Renal cortex interstitium (tissue), 15 donors: ENCODE measurements at places on chromosomes 12 and 14.

DNA sequence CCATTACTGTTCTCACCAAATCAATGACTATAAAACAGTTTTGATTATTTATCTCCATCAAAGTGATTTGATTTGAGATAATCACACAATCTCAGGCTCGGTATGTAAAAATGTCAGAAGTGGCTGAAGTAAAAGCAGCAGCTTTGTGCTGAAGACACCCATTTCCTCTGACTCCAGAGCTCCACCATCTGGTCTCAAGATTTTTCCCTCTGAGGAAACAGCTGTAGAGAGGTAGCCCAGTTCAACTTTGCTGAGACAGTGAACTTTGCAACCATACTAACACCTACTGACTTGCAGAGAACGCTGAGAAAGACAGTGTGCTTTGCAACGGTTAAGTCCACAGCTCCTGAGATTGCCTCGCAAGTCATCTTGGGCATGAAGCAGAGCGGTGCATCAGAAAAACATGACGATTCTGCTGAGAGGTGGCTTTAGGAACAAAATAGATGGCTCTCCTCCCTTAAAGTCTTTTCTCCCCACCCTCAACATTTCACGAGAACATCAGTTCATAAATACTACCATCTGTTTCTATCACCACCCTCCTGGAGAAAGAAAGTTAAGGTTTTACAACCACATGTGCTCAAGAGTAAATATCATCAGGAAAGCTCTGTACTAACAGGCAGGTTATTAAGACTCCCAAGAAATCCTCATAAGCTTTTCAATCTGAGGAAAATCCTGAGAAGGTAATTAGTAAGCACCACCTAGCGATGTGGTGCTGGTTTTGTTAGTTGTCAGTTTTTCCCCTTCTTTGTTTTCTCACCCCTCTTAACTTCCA is 34.8 kb downstream of the HIGD1C start:
- DNase-seq = peak; percentile 43

DNA sequence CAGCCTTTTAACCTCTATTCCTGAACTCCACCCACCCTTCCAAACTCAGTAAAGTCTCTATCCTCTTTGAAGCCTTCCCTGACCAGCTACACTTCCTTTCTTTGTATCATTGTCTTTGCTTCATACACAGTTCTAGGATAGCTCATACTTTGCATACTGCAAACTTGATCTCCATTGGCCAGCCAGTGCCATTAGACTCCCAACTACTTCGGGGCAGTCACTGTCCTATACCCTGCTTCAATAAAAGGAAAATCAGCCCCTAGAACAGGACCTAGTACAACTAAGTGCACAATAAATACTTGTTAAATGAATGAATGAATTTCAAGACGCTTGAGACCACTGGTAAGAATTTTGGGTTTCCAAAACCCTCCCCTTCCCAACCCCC is 521 bp upstream of the PIP4K2C start:
- DNase-seq = no peak

DNA sequence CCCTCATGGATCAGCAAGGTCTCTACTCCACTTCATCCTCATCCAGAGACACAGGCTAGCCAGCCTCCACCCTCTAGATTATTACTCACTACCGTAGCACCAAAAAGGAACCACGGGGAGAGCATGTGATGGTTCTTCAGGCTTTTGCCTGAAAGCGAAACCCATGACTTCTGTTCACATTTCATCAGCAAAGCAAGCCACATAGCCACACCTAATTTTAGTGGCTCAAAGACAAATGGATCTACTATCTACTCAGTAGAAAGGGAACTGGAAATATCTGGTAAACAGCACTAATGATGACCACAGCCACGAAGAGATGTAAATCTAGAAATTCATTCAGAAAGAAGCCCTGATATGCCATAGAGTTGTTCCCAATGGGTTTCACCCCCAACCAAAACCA is 51.4 kb downstream of the VCPKMT start:
- DNase-seq = no peak

- peak; percentile 84 for DNase-seq
Observed at GRCh38 chr12:1830981-1831963, 10.9 kb downstream of the LRTM2 start.

DNA sequence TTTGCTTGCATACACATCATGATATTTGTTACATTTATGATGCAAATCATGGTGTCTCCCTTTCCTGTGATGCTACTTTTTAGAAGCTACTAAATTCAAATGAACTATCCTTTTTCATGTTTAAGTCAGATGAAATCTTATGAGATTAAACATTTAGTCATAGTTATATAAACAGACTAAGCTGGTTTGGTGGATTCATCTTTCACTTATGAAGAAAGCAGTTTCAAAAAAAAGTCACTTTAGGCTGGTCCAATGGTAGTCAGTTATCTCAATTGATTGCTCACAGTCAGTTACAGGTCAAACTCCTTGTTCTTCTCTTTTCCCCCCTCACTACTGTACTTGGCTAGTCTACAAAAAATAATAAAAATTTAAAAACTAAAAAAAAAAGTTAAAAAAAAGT is 19.7 kb downstream of the SYCP3 start:
- DNase-seq = no peak

DNA sequence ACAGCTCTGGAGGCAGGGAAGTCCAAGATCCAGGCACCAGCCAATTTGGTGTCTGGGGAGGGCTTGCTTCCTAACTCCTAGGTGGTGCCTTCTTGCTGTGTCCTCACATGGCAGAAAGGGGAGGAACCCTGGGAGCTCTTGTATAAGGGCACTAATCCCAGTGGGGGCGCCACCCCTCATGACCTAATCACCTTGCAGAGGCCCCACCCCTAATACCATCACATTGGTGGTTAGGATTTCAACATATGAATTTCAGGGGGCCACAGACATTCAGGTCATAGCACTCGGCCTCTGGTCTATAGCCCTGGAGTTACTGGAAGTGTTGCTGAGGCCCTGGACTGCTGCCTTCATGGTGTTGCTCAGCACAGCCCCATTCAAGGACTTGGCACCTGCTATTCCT is 14.6 kb downstream of the PSMD9 start:
- DNase-seq = no peak

DNA sequence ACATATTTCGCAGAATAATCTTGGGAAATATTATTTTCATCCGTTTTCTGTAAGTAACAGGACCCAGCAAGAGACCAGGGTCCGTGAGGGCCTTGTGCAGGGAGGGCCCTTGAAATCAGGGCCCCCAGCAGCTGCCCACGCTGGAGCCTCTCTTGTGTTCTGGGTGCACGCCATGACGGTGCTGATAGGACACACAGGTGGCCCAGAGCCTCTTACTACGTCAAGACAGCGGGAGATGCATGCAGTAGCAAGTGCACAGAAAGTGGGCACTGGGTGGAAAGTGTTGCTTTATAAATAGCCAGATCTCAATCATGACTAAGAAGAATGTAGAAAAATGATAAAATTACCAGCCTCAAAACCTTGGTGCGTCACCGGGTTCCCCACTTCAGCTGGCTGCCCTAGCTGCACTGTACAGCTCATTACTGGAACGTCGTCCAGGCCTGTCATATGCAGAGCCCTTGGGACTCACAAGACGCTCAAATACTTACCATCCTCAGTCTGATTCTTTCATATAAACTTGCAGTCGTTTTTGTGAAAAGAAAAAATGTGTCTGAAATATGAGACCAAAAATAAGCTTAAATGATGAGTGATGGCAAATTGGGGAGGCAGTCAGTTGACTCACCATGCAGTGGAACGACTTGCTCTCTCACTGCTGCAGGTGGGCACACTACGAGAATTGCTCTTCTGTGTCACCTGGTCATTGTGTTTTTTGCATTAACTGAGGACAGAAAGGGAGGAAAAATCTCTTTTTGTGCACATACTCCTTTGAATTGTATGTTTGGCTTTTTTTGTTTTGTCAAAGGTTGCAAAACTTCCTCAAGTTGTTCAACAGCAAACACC is 68.2 kb downstream of the DDX51 start:
- no peak for DNase-seq

DNA sequence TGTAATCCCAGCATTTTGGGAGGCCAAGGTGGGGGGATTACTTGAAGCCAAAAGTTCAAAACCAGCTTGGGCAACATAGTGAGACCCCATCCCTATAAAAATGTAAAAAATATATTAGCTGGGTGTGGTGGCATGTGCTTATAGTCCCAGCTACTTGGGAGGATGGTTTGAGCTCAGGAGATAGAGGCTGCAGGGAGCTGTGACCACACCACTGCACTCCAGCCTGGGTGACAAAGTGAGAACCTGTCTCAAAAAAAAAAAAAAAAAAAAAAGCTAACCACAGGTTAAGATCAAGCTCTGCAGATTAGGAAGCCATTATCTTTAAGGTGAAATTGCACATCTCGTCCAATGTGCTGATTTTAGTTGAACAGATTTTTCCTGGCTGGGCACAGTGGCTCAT is 23.7 kb upstream of the CERS5 start:
- no peak for DNase-seq

DNA sequence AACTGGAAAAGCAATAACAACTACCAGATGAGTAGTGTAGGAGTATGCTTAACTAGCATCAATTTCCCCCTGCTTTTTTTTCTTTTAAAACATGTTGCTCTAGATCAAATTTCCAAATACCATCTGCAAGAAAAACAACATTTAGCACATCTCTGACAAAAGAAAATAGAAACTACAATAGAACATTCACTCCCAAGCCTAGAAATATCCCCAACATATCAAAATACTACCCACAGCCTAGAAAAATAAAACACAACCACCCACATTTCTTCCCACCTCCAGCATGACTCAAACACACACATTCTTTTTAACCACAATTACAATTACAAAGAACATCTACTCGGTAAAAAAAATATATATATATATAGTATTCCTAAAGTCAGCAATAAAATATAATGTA is 120.0 kb downstream of the PPFIA2 start:
- DNase-seq = no peak

- DNase-seq = no peak
Observed at GRCh38 chr12:51631591-51631990, 40.6 kb downstream of the SCN8A start.

DNA sequence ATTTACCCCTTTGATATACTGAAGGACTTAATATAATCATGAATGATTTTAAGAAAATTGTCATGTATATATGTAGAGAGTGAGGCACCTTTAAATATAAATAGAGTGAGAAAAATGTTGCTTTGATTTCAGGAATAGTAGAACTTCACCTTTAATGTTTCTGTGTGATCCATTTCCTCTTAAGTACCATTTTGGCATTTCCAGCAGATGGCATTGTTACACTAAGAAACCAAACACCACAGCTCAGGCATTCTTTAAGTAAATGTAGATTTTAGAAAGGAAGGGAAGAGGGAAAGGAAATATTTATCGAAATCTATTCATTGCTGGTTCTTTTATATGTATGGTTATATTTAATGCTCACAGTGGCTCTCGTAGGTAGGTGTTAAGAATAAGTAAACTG is 556.7 kb upstream of the FBXO33 start:
- peak; percentile 45 for DNase-seq

- DNase-seq = no peak
Observed at GRCh38 chr12:55742719-55743405, at the start of gene GDF11. GDF11 (plus strand) TSS chr12:55743122; CDS start chr12:55743317, 195 bp downstream.

DNA sequence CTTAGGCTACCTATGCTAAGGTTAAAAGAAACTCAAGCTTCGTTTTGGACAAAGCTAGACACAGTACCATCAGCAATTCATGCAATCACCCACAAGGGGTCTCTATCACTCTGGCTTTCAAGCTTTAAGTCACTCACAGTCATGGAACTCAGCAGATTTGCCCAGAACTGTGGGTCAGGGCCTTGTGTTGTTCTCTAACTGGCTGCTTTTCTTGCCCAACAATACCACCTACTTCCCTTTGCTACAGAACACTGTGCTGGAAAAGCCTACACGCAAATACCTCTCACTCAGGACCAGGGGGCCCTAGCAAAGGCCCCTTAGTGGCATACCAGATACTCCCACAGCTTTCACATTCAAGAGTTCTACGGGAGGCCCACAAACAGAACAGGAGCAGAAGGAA is 9.1 kb downstream of the NEMP1 start:
- peak; percentile 67 for DNase-seq

GRCh38 chr12:80320121-80320678 is 123.8 kb upstream of the PTPRQ start:
- DNase-seq = no peak

GRCh38 chr14:94334872-94335271 is 11.7 kb upstream of the SERPINA6 start:
- DNase-seq = no peak

GRCh38 chr14:86779416-86779815 is 1213.6 kb downstream of the GALC start:
- DNase-seq = no peak

DNA sequence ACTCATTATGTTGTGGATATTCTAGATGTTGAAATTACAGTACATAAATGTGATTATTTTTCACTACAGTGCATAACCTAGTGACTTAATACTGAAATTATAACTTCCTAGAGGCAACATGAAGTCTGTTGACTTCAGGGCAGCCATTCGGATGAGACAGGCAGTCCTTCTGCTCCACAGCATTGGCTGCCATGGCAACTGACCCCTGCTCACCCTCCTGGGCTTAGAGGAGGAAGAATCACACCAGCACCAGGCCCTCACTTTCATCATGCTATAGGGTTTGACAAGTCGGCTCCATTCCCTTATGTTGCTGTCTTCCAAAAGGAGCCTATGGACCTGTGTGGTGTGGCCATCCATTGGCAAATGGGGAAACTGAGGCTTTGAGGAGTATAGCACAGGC is 233.5 kb upstream of the TMEM132C start:
- DNase-seq = no peak

- DNase-seq = no peak
Observed at GRCh38 chr14:19801118-19801464, 2.5 kb upstream of the OR4N2 start.

GRCh38 chr12:91846466-91847055 is 299.1 kb downstream of the BTG1 start:
- no peak for DNase-seq

DNA sequence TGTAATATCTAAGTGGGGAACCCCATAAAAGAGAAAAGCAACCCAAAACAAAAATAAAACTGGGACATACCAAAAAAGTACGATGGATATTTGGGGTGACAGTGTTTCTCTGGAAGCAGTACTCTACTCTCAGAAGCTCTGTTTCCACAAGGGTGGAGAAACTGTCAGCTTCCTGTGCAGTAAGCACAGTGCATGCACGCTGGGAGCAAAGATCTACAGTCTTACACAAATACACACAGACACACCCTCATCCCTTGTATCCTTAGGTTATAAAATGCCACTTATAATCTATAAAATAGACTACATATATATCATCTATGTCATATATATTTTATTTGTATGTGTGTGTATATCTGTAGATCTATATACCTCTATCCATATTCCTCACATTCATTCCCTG is 225.8 kb upstream of the SOX5 start:
- no peak for DNase-seq

- DNase-seq = no peak
Observed at GRCh38 chr14:103699901-103700752, 15.1 kb downstream of the XRCC3 start.

GRCh38 chr12:75738486-75738885 is 227.1 kb upstream of the KRR1 start:
- no peak for DNase-seq
